Cortex of kidney (tissue), 1 donor: ENCODE measurements at places on chromosomes 12 and 14.

DNA sequence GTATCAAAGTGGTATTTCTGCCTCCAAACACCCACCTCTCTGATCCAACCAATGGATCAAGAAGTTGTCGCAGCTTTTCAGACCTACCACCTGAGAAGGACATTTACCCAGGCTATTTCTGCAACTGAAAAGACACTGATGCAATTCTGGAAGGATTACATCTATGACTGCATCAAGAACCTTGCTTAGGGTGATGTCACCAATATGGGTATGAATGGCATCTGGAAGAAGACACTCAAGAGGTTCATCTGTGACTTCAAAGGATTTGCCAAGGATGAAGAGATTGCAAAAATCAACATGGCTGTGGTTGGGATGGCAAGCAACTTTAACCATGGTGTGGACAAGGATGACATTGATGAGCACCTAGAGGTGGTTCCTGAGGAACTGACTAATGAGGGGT, 154.2 kb downstream of the PCNX1 start:
- DNase-seq = no peak

DNA sequence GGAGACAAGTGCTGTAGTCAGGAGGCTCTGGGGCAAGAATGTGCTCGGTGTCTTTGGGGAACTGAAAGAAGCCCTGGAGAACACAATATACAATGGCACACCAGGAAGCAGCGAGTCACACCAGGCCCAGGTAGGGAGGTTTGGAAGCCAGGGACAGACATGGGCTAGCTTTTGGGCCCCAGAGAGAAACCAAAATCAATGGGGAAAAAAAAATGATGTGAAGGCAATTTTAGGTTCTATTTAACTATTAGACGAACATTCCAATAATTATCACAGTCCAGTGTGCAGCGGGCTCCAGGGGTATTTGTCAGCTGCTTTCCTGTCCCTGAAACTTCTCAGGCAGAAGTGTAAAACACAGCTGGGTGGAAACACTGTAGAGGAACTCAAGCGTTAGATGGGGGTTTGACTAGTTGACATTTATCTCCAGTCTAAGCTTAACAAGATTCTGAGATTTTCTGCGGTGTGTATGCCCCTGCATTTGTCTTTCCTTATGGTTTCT, 21.8 kb upstream of the EGLN3 start:
- no peak for DNase-seq

DNA sequence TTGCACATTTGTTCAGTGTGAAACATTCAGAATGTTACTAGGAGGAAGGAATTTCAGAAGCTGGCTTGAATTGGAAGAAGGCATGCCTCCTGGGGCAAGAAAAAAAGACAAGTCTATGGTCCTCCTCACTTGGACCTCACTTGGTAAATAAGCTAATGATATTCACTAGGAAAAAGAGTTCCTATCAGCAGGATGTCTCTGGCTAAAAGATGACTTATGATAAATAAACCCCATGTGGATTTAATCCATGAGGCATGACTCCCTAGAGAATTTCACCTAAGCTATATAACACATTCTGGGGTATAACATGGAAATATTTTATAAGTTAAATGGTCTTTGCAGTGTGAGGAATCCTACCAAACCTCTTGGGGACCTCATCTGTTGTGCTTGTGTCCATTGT, 199.9 kb downstream of the LRIG3 start:
- DNase-seq = no peak

GRCh38 chr12:13005649-13006048, 5.6 kb upstream of the HEBP1 start:
- DNase-seq = no peak

GRCh38 chr14:93148979-93149378, 33.3 kb upstream of the ITPK1 start:
- no peak for DNase-seq

- DNase-seq = no peak
These were observed 1065.0 kb downstream of the LRFN5 start for GRCh38 chr14:42671636-42672035.

- no peak for DNase-seq
These were observed 6.6 kb upstream of the TNFAIP2 start for GRCh38 chr14:103116636-103117035.

GRCh38 chr14:24249230-24250021, 7.0 kb upstream of the TINF2 start:
- DNase-seq = no peak

- DNase-seq = no peak
These were observed 87.7 kb downstream of the SAMD4A start for GRCh38 chr14:54654605-54655004.

- DNase-seq = no peak
These were observed 304.3 kb upstream of the KITLG start for GRCh38 chr12:88884600-88884999.

- DNase-seq = no peak
These were observed 41.8 kb upstream of the SNX6 start for GRCh38 chr14:34671716-34672115.

GRCh38 chr12:30529489-30530269, 166.0 kb downstream of the IPO8 start:
- no peak for DNase-seq

DNA sequence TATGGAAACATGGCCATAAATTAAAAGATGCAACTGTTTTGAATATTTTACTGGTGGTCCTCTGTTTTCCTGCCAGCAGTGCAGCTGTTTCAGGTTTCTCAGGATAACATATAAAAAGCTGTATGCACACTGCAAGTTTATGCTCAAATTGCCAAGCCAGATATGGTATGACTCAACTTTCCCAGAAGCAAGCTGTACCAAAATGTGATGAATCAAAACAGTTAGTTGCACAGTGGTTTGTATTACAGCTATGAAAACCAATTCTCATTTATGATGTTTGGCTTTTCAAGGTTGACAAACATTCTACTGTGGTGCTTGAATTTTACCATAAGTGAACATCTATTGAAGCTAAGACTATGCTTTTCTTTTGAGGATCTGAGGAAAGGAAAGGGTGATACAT, 15.5 kb downstream of the TRMT5 start:
- DNase-seq = no peak

GRCh38 chr12:4909734-4910501, at the start of gene KCNA1:
Gene KCNA1, plus strand, starts transcription at chr12:4909905. Its CDS starts 1,474 bp downstream, at chr12:4911379.
- no peak for DNase-seq

GRCh38 chr12:76259660-76260389, 88.4 kb downstream of the BBS10 start:
- DNase-seq = no peak

GRCh38 chr12:89250213-89250612, 102.1 kb downstream of the DUSP6 start:
- no peak for DNase-seq

- DNase-seq = no peak
These were observed 15.7 kb downstream of the NR1H4 start for GRCh38 chr12:100489251-100489820.

- DNase-seq = no peak
These were observed 11.8 kb downstream of the SLC25A47 start for GRCh38 chr14:100334904-100335303.

GRCh38 chr12:121626853-121627640, 717 bp downstream of the ORAI1 start:
- no peak for DNase-seq

DNA sequence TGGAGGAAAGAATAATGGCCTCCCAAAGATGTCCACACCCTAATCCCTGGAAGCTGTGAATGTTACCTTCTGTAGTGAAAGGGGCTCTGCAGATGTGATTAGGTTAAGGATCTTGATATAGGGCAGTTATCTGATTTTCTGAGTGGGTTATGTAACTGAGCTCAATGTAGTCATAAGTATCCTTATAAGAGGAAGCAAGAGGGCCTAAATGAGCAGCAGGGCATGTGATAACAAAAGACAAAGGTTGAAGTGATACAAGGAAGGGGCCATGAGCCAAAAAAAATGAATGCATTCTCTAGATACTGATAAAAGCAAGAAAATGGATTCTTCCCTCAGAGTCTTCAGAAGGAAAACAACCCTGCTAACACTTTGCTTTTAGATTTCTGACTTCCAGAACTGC, 78.8 kb downstream of the OSBPL8 start:
- no peak for DNase-seq

- DNase-seq = no peak
These were observed 28.6 kb upstream of the DNM1L start for GRCh38 chr12:32650508-32650907.

DNA sequence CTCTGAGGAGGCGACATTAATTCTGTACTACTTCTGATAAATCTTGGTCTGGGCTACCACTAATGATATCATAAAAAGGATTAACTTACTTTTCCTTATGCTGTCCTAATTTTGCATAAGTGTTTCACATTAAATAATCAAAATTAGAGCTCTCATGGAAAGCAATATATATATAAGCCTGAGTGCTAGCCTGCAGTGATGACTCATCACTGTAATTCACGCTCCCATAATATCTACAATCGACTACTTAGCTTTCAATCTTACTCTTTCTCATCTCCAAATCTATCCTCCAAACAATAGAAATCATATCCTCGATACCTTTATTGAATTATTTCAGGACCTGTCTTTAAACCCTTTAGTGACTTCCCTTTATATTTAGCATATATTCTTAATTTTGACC, 701.3 kb downstream of the RERGL start:
- no peak for DNase-seq

GRCh38 chr14:98374136-98374535, 897.9 kb downstream of the BCL11B start:
- no peak for DNase-seq

DNA sequence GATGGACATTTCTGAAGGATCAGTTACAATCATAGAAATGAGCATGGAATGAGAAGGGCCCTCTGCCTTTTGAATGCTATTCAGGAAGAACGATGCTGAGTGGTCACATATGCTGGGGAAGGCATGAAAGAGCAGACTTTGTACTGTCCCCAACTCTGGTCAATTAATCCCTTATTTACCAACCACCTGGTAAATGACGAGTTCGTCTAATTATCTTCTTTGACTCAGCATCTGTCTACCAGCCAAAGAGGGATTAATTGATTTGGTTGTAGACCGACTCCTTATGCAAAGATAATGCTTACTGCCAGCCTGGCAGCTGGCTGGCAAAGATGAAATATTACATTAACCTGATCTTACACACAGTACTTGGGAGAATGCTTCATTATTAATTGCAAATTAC, 152.2 kb downstream of the CHST11 start:
- DNase-seq = no peak

GRCh38 chr12:84704856-84705255, 207.7 kb downstream of the SLC6A15 start:
- DNase-seq = no peak

DNA sequence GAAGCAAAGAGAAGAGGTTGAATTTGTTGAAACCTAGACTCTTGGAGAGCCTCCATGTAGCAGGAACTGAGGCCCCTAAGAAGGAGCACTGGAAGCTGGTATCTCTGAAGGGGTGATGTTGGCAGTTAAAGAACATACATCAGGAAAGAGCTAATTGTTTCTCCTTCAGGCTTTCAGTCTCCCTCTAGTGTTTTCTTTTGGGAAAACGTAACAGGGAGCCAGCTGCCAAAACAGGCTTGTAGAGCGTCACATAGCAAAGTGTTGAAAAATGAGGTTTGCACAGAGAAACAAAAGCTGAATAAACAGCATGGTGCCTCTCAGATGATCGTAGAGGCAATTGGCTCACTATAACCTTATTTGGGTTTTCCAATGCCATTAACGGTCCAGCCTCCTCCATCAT, 46.9 kb upstream of the CAND1 start:
- DNase-seq = no peak

DNA sequence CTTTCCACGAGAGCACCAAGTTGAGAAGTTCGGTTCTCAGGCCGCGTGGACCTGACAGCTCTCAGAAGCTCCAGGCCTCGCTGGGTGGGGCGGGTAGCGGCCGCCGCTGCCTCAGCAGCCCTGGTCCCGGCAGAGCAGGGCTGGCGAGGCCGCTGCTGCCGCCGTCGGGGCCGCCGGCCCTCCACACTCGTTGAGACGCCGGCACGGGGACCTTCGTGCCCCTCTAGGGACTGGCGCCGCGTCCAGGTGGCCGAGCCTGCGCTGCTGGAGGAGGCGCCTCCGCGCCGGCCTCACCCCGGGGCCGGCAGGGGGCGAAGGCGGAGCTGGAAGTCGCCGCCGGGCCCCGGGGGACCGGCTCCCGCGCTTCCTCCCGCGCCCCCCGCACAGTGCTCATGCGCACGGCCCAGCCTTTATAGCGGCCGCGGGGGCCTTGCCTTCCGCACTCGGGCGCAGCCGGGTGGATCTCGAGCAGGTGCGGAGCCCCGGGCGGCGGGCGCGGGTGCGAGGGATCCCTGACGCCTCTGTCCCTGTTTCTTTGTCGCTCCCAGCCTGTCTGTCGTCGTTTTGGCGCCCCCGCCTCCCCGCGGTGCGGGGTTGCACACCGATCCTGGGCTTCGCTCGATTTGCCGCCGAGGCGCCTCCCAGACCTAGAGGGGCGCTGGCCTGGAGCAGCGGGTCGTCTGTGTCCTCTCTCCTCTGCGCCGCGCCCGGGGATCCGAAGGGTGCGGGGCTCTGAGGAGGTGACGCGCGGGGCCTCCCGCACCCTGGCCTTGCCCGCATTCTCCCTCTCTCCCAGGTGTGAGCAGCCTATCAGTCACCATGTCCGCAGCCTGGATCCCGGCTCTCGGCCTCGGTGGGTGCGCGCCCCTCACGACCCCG, at the start of gene COCH:
Gene COCH (plus strand): TSS at position 440 of the 879 bp plus-strand sequence. CDS start 380 bp downstream, at position 820.
- DNase-seq = no peak

DNA sequence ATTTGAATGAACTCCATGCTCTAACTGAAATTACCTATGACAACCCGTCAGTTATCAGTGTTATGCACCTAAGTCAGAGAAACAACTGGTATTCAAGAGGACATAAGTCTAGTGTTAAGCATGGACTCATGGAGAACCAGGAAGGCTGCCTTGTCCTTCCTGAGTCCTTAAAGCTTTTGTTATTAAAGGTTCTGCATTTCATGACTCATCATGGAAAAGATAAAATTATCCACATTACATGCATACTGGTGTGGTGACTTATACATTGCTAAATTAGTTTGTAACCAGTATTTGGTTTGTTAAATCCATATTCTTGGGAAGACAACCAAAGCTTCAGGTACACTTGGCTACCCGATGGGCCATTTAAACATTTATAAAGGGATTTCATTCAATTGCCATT, 6.5 kb upstream of the OR4E1 start:
- no peak for DNase-seq

- no peak for DNase-seq
These were observed 175.4 kb downstream of the ETNK1 start for GRCh38 chr12:22800332-22800731.

- DNase-seq = no peak
These were observed 185.9 kb downstream of the TTC7B start for GRCh38 chr14:90630171-90630806.

GRCh38 chr12:53938326-53939140, at the start of gene HOXC13:
Gene HOXC13, plus strand, starts transcription at chr12:53938831. Its CDS starts 76 bp downstream, at chr12:53938907.
- no peak for DNase-seq
